GM03348 (cell line): ENCODE measurements at places on chromosomes 6 and 20.
A peak's percentile ranks its signal among the peaks of the same experiment; 100 is the strongest.

DNA sequence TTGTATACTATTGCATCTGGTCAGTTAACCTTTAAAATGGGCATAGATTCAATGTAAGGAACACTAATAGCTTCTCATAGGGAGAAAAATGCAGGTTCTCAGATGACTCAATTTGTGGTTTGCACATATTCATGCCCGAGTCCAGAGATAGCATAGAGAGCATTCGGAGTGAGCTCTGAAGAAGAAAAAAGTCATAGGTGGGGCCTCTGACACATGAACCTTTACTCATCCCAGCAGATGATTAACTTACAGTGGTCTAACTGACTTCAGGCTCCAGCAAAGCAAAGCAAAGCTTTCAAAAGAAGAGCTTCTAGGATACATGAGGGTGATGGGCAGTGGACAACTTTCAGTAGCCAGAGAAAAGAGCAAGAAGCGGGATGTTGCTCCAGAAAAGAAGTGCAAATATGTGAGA, 55.3 kb upstream of the BTN3A2 start:
- peak; percentile 21 for DNase-seq

GRCh38 chr20:19361790-19362189, 149.3 kb downstream of the SLC24A3 start:
- no peak for DNase-seq

DNA sequence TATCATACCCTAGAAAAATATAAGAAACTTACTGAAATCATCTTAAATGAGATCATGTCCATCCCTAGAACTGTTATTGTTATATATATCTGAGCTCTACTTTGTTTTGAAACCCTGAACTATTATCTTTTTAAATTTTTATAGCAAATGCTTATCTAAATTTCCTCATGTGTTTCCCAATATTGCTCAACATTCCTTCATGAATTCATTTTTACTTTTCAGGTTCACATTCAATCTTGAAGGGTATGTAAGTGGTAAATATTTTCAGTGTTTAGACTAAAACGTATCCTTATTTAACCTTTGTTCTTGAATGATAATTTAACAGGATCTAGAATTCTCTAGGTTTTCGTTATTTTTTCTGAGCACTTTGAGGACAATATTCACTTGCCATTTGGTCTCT, 23.9 kb downstream of the PDE7B start:
- DNase-seq, result no peak

DNA sequence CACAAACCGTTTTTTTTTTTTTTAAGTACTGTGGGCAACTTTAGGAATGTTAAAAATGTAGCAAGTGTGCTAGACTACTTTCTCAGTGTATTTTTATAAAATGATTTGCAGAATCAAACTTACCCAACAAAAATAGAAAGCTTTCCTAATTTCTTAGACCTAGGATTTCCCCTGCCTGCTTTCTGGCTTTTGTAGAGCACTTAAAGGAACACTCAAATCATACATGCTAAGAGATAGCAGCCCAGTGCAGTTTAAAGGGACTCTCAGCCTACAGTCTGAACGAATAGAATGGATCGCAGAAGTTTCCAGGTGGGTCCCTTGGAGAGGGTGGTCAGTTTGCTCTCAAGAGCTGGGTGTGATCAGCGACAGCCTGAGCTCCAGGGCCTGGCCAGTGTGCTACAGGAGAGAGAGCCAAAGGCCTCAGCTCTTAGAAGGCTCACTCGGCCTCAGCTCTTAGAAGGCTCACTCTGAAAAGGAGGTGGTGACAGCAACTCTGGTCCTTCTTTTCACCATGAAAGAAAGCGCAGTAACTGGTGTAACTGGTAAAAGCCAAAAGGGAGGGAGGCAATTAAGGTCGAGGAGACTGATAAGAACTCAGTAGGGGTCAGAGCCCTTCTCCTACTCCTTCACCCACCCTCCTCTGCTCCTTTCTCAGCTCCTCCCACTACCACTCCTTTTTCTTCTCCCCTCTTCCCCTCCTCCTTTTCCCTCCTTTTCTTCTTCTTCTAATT, 142.4 kb downstream of the ZFP64 start:
- DNase-seq, result peak; percentile 51

- DNase-seq, result no peak
Observed at GRCh38 chr6:55495277-55495676, 83.7 kb downstream of the HMGCLL1 start.

GRCh38 chr6:169121013-169121412, 132.6 kb downstream of the THBS2 start:
- DNase-seq, result no peak

DNA sequence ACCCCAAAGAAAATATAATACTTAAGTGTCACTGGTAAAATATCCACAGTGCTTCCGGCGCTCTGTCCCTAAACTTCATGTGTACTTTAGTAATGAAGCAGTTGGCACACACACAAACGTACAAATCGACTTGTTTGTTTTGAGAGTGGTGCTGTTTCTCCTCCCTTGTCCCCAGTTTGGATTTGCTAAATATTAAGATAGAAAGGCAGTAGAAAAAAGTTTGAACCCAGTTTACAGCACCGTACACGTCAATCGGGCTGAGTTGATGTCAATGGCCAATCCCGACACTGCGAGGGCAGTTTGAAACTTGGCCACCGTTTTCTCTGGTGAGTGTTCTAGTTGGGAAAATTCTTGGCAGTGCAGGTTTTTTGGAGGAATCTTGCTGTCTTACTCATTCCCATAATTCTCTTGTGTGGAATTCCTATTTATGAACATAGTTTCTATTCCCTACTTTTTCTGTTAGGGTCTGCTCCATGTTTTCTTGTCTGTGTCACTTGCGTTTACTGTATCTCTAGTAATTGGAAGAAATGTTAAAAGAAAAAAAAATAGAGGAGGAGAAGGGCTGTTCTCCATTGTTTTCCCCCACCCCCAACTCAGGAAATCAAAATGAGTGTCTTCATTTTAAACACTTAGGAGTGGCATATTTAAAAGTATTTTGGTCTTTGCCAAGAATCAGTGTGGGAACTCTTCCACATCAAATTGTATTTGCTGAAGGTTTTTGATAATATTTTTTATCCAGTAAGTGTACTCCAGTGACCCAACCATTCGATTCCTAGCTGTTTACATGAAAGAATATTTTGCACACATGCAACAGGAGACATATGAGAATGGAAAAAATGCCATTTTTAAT, 72.3 kb downstream of the OR2B2 start:
- peak; percentile 72 for DNase-seq

DNA sequence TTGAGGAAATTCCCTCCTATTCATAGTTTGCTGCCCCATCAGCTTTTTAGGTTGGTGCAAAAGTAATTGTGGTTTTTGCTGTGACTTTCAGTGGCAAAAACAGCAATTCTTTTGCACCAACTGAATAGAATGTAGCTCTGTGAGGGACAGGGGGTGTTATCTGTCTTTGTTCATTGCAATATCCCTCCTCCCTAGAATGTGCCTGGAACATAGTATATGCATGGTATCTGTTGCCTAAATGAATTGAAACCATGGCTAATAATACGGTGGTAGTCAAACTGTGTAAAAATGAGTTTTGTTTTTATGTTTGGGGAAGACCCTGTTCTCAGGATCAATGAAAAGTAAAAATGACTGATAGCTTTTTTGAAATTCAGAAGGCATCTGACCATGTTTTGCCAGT, 45.1 kb downstream of the SCAND1 start:
- no peak for DNase-seq

DNA sequence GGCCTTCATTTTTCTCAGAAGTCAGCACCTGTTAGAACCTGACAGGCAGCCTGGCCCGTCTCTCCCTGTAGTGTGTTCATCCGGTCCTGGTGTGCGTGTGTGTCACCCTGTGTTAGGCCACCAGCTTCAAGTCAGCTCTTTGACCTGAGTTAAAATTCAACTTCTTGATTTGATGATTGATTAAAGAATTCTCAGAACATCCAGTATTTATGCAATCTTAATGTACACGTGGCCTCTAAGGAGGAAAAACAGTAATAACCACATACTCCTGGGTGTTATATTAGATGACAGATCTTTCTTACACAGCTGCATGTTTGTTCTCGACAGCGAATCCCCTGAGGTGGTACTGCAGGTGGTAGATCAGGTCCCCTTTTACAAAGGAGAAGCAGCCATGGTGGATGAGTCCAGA, 19.1 kb upstream of the TMEM217 start:
- DNase-seq, result no peak

DNA sequence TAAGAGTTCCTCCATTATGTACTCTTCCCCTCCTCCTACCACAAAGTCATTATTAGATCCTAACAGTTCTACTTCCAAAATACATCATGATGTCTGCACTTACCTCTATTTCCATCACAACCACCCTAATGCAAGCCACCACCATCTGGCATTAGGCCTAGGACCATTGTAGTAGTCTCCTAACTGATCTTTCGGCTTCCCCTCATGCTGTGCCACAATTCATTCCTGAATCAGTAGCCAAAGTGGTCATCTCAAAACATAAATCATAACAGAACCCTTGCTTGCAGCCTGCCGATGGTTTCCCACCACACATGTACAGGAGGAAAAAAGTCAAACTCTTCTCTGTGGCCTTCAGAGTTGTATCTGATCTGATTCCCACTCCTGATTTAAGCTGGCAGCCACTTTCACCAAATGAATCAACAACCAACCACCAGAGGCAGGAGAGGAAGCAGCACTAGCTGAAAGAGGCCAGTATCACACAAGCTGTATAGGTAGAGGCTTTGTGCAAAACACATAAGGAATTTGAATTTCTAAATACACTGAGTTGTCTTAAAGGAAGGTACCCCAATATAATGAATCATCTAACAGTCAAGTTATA, 26.1 kb downstream of the FAM184A start:
- DNase-seq, result no peak

- no peak for DNase-seq
Observed at GRCh38 chr20:17471606-17472187, 59.5 kb downstream of the BFSP1 start.

DNA sequence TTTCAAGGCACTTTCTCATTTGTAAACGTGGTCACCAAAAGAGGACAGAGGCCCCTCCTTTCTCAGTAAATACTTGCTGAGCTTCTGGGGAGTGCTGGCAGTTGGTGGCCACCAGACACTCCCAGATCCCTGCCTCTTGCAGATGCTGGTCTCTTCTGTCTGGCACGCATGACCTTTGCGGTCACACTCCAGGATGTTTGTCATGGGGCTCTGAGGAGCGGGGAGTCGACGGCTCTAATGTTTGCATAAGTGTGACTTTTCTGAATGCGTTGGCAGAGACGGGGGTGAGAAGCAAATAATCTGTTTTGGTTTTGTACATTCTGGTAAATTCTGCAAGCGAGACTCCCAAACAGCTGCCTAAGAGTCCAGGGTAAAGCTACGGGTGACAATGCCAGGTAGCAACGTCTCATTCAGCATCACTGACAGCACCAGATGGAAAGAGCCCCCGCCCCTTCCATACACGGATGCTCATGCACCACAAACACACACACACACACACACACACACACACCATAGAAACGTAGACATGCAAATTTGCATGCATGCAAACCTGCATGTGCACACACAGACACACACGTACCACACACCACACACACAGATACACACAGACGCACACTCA, 101.1 kb downstream of the YTHDF1 start:
- no peak for DNase-seq

DNA sequence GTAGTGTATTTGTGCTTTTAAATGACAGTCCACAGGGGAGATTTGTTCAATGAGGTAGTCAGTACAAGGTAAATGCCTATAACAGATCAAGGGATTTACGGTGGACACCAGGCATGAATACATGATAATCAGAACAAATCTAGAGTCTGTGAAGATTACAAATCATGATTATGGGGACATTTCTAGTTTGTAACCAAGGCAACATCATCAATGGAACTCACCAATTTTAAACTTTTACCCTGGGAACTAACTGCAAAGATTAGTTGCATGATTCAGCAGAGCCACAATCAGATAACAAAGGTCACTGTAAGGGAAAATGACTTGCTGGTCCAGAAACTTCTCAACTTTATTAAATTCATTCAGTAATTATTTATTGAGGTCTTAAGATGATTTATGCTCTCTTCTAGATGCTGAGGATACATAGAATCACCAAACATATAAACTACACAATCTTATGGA, at the start of gene CRISP1:
Gene CRISP1 (minus strand): TSS at position 51 of the 459 bp plus-strand sequence. CDS start 9,135 bp downstream, outside the sequence.
- DNase-seq, result no peak

GRCh38 chr6:135521431-135521830, 23.9 kb upstream of the AHI1 start:
- peak; percentile 19 for DNase-seq

- DNase-seq, result no peak
Observed at GRCh38 chr6:132733283-132733682, 19.4 kb upstream of the VNN1 start.

DNA sequence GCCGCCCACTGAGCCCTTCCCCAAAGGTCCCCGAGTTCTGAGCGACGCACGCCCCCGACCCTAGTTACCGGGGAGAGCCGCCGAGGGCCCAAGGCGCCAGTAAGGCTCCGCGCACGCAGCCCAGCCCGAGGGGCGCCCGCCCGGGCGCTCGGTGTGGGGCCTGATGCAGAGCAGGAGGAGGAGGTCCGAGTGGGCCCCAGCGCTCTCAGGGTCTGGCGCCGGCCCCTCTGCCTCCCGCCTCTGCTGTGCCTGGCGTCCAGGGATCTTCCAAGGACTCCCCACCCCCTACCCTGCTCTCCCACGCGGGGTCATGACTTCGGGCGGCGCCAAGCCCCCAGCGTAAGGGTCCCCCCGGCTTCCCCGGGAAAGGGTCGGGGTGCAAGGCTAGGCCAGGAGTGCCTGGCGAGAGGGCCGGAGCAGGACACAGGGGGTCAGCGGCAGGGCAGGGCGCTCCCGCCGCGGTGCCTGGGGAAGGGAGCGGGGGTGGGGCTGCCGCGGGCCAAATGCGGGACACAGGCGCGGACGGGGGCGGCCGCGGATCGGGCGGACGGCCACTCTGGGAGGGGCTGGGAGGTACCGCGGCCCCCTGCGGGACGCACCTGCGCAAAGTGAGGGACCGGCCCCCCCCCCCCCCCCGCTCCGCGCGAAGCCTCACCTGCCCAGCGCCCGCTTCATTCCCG, 637 bp downstream of the ABHD12 start:
- peak; percentile 58 for DNase-seq

GRCh38 chr6:71420095-71420692, 131.6 kb downstream of the OGFRL1 start:
- DNase-seq, result peak; percentile 76

DNA sequence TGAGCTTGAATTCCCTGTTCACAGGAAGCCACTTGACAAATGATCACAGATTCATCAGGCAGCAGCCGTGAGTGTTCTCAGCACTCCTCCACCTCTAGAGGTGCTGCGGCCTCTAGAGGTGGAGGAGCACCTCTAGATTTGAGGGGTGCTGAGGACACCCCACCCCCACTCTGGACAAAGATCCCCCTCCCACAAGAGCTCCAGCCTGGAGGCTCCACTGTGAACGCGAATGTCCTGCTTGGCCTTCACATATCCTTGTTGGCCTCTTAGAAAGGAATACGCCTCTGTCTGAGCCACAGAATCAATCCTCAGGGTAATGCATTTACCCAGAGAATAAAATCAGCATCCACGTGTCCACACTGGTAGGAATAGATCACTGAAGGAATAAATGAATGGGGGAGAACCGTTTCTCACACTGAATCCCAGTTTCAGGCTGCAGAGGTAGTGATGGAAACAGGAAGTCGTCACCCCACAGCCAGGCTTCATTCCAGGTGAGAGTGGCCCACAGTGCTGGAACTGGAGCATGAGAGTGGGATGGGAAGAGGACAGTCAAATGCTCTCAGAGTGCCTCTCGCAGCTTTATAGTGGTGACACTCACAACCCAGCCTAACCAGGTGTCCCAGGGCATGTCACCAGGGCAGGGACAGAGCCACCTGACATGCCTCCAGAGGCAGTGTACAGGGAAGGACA, 16.6 kb downstream of the NPEPL1 start:
- DNase-seq, result no peak
